ENCODE measurements at places on chromosomes 16 and 17. TPM values are rescaled to one million over a fixed set of nuclear protein-coding genes. Genes with fewer than 3 reads are reported as not detected.

Gene HIC1
- total RNA-seq, result 18.5 TPM

Gene ATP6V0D1
- total RNA-seq, result 134 TPM

Gene HOXB3
- total RNA-seq, result 6.8 TPM

Gene CD19
- not detected for total RNA-seq

Gene CD68
- total RNA-seq, result 0.65 TPM

All from bladder microvascular endothelial cell (primary cell).